ENCODE measurements at places on chromosomes 5 and 9. TPM values are rescaled to one million over a fixed set of nuclear protein-coding genes. Genes with fewer than 3 reads are reported as not detected.

DNA sequence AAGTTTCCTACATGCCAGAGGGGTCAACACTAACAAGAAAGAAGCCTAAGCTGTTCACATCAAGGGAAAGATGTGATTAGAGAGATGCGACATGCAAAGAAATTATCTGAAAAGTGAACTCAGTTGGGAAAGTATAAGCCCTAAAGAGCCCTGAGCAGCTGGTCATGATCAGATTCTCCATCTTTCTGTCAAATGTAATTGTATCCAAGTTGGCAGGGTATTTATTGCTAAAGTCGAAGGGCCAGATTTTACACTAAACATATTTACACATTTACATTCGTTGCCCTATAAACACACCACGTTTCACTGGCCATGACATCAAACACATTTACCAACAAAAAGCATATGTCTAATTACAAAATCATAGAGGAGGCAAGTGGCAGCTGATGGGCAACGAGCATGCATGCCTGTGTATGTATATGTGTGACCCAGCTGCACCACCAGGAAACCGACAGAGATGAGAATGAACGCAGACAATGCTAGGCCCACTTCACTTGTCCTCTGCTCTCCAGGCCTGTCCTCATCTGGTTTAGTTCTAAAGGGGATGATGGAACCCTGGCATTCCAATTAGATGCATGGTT, 6.3 kb downstream of the FOXD1 start:
- no peak for DNase-seq

DNA sequence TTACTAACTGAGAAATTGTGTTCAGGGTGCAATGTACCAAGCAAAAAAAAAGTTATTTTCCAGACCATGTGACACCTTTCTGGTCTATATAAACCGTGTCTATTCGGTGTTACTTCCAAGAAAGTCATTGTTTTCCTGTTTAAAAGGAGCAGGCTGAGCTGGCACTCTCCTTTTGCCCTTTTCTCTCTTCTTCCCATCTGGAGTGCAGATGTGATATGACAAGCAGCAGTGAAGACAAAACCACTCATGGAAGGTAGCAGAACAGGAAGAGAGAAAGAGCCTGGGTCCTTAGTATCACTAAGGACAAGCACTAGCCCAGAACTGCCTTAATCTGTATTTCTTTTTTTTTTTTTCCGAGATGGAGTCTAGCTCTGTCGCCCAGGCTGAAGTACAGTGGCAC, 25.6 kb downstream of the LYRM7 start:
- no peak for DNase-seq

GRCh38 chr9:98146101-98146991, 27.3 kb upstream of the TRIM14 start:
- DNase-seq: peak; percentile 85

- no peak for DNase-seq
These were observed 6.6 kb upstream of the CCDC187 start for GRCh38 chr9:136310273-136311030.

Gene F2RL1
- 119 TPM for total RNA-seq

- DNase-seq: no peak
These were observed 9.9 kb downstream of the ZFAND5 start for GRCh38 chr9:72355153-72355552.

Gene NMRK1
- 24.8 TPM for total RNA-seq

DNA sequence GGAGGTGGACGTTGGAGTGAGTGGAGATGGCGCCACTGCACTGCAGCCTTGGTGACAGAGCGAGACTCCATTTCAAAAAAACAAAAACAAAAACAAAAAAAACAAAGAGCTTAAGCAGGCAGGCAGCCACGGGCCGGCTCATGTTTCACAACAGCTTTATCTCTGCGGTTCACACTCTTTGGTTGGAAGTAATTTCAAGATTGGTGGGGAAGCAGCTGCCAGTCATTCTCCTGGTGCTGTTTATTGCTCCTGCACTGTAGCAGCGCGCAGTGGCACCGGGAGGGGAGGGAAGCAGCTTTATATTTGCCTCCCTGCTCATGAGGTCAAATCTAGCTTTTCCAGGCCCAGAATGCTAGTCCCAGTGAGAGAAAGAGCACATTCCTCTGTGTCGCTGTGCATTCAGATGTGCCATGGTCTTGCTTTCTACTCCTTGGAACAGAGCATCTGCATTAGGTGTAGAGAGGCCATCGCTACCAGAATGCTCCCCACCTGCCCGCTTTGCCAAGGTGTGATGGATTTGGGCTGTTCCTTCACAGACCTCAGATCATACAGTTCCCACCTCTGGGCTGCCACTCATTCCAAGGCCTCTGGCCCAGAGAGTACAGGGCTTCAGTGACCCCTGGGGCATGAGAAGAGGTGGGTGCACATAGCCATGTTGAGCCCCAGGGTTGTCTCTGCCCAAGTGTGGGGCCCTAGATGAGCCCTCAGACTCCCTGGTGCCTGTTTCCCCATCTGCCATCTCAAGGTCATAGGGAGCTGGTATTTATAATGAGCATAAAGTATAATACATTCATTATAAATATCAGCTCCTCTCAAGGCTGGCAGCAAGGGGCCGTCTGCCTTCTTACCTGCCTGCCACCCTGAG, 270.4 kb downstream of the MED10 start:
- DNase-seq: no peak

Gene OR2K2
- not detected for total RNA-seq

GRCh38 chr5:127072861-127073846, at the start of gene C5orf63:
Gene C5orf63 (minus strand): TSS chr5:127073502. CDS start chr5:127058995, 14,507 bp downstream.
- peak; percentile 19 for DNase-seq

DNA sequence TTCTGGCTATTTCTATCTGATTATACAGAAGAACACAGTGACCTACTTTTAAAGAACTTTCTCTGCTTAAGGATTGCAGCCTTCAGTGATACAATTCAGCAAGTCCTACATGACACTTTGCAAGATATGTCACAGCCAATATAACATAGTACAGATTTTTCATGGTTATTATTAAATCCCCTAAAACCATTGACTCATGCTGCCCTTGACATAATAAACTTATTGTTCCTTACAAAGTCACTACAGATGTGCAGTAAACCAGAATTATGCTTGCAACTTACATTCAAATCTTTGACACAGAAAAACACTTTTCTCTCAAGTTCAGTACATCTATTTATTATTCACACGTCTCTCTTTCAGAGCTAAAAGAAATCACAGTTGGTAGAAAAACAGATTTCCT, 1136.3 kb upstream of the ACO1 start:
- no peak for DNase-seq

- no peak for DNase-seq
These were observed 37.0 kb downstream of the DPYSL3 start for GRCh38 chr5:147472664-147473475.

DNA sequence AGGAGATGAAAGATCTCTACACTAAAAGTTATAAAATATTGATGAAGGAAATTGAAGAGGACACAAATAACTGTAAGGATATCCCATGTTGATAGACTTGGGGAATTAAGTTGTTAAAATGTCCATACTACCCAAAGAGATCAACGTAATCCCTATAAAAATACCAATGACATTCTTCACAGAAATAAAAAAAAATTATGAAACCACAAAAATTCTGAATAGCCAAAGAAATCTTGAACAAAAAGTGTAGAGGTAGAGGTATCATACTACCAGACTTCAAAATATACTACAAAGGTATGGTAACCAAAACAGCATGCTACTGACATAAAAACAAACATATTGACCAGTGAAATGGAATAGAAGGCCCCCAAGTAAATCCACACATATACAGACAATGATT, 71.5 kb upstream of the ELL2 start:
- DNase-seq: no peak

Gene PDLIM4
- 249 TPM for total RNA-seq

- DNase-seq: no peak
These were observed 942.4 kb downstream of the CDH12 start for GRCh38 chr5:21910731-21911130.

Gene PCAT7
- total RNA-seq: 1.0 TPM

DNA sequence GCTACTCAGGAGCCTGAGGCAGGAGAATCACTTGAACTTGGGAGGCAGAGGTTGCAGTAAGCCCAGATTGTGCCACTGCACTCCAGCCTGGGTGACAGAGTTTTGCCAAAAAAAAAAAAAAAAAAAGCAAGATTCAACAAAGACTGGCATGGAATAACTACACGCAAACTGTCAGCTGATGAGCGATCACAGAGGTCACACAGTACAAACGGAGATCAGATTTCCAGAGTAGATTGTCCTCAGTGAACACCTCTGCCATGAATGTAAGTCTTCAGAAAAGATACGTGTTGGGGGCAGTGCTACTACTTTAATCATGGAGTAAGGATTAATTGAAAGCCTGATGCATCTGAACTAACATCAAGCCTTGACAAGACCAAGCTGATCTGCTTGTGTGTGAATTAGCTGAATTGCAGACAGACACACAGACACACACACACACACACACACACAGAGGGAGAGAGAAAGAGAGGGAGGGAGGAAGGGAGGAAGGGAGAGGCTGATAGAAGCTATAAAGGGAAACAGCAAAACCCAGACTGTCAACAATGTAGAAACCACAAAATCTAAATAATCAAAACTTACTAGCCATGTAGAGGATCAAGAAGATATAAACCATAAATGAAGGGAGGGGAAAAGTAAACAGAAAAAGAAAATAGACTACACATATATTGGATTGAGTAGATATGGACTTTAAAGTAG, 222.9 kb upstream of the ZNF462 start:
- no peak for DNase-seq

GRCh38 chr5:115189866-115190265, 20.2 kb upstream of the TRIM36 start:
- no peak for DNase-seq

Gene HAND1
- not detected for total RNA-seq

DNA sequence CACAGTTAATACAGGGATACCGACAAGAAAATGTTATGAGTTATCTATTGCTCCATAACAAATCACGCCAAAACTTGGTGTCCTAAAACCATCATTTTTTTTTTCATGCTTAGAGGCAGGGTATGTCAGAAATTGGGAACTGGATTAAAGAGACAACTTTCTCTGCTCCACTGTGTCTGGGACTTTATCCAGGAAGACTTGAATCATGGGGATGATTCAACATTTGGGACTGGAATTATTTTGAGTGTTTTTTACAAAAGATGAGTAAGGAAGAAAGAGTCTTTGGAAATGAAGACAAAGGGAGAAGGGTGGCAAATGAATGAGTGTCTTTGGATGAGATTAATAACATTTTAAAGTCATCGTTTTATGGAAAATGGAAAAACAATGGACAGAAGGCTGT, 1883.7 kb upstream of the C9orf72 start:
- no peak for DNase-seq
